Cardiac ventricle fibroblast (primary cell): ENCODE measurements at places on chromosomes 16 and 17. TPM values are rescaled to one million over a fixed set of nuclear protein-coding genes. Genes with fewer than 3 reads are reported as not detected.

ABCC12 gene
- total RNA-seq = 0.10 and 0.12 TPM in 2 replicates

TNFRSF13B gene
- not detected in 2 replicates for total RNA-seq

KRT20 gene
- not detected in 2 replicates for total RNA-seq

MGAT5B gene
- 0.12 and 0.15 TPM in 2 replicates for total RNA-seq

PLEKHH3 gene
- total RNA-seq = 14.2 and 16.8 TPM in 2 replicates

KRTAP9-2 gene
- not detected in 2 replicates for total RNA-seq

CACNG3 gene
- total RNA-seq = not detected in 2 replicates

ACSM2A gene
- 0.10 TPM in 1 of 2 replicates, not detected in the other for total RNA-seq

NPIPA5 gene
- 2.9 and 5.5 TPM in 2 replicates for total RNA-seq

CUEDC1 gene
- total RNA-seq = 21.2 and 21.6 TPM in 2 replicates

RHBDL3 gene
- total RNA-seq = 0.05 and 0.12 TPM in 2 replicates

LGALS9C gene
- total RNA-seq = not detected in 2 replicates

TMC8 gene
- not detected in 2 replicates for total RNA-seq

SPN gene
- total RNA-seq = not detected in 2 replicates

MPV17L gene
- 0.34 and 0.62 TPM in 2 replicates for total RNA-seq

PRCD gene
- total RNA-seq = 5.7 and 6.6 TPM in 2 replicates

MSLN gene
- not detected in 2 replicates for total RNA-seq

WNT3 gene
- total RNA-seq = 0.05 and 0.56 TPM in 2 replicates

PDE6G gene
- total RNA-seq = 0.98 TPM in 1 of 2 replicates, not detected in the other

CFAP52 gene
- 0.12 and 1.7 TPM in 2 replicates for total RNA-seq

CYTH1 gene
- 9.5 and 11.0 TPM in 2 replicates for total RNA-seq

NAGS gene
- 1.6 TPM in 2 replicates for total RNA-seq

CPHXL2 gene
- not detected in 2 replicates for total RNA-seq

PLA2G10 gene
- total RNA-seq = not detected in 2 replicates

SCIMP gene
- not detected in 2 replicates for total RNA-seq

CD300LB gene
- not detected in 2 replicates for total RNA-seq

SOST gene
- not detected in 2 replicates for total RNA-seq

TP53TG3C gene
- not detected in 2 replicates for total RNA-seq

CCL3 gene
- not detected in 2 replicates for total RNA-seq

CCL7 gene
- 1.5 and 1.6 TPM in 2 replicates for total RNA-seq

TBC1D3H gene
- total RNA-seq = not detected in 2 replicates

KRT28 gene
- total RNA-seq = not detected in 2 replicates

GJC1 gene
- total RNA-seq = 1.4 and 2.7 TPM in 2 replicates

GLIS2 gene
- 8.0 and 9.4 TPM in 2 replicates for total RNA-seq

HNF1B gene
- total RNA-seq = not detected in 2 replicates

C16orf54 gene
- not detected in 2 replicates for total RNA-seq

CETP gene
- total RNA-seq = 0.25 and 0.59 TPM in 2 replicates

KRTAP9-4 gene
- total RNA-seq = not detected in 2 replicates

CEP295NL gene
- total RNA-seq = 0.20 and 0.62 TPM in 2 replicates

LLGL1 gene
- 42.2 and 46.9 TPM in 2 replicates for total RNA-seq

SPIRE2 gene
- 2.3 and 4.4 TPM in 2 replicates for total RNA-seq

UNC45B gene
- not detected in 2 replicates for total RNA-seq

HOXB8 gene
- not detected in 2 replicates for total RNA-seq

HSPB9 gene
- total RNA-seq = not detected in 2 replicates

HBA2 gene
- 4.3 TPM in 1 of 2 replicates, not detected in the other for total RNA-seq

TAT gene
- total RNA-seq = not detected in 2 replicates

TMED6 gene
- total RNA-seq = not detected in 2 replicates
